ENCODE measurements at places on chromosomes 2 and 18.

DNA sequence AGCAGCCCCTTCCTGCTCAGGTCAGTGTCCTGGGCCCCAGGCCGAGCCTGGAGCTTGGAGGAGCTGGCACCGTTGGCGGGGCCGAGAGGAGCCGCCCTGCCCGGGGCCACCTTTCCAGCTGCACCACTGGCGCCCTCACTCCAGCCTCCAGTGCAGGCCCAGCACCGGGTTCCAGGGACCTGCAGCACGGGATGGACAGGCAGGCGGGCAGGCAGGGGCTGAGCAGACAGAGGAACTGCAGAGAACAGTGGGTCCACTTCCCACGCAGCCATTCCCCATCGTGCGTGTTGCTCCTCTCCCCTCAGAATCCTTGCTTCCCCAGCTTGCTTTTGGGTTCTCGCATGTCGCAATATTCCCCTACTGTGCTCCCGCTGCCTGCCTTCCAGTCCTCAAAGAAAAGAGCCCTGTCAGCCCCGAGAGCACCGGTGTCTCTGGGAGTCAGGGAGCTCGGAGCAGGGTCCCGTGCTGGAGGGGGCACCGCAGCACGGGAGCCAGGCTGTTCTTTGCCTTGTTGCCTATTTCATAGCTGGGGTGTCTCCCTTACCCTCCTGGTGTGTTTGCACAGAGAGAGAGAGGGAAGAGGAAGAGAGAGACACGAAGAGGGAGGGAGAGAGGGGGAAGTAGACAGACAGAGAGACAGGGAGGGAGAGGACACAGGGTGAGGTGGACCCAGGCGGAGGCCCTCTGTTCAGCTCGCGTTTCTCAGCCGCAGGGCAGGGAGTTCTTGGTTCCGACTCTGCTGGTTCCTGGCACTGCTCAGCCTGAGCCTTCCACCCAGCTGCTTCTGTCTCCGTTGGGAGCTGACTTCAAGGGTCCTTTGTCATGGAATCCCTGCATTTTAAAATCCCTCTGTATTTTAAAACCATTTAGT is 126.0 kb downstream of the MBP start:
- no peak for DNase-seq

GRCh38 chr2:170409164-170409535 is 231.2 kb downstream of the MYO3B start:
- peak; percentile 71 for DNase-seq

GRCh38 chr2:11659115-11659475 is 10.9 kb downstream of the NTSR2 start:
- no peak for DNase-seq

DNA sequence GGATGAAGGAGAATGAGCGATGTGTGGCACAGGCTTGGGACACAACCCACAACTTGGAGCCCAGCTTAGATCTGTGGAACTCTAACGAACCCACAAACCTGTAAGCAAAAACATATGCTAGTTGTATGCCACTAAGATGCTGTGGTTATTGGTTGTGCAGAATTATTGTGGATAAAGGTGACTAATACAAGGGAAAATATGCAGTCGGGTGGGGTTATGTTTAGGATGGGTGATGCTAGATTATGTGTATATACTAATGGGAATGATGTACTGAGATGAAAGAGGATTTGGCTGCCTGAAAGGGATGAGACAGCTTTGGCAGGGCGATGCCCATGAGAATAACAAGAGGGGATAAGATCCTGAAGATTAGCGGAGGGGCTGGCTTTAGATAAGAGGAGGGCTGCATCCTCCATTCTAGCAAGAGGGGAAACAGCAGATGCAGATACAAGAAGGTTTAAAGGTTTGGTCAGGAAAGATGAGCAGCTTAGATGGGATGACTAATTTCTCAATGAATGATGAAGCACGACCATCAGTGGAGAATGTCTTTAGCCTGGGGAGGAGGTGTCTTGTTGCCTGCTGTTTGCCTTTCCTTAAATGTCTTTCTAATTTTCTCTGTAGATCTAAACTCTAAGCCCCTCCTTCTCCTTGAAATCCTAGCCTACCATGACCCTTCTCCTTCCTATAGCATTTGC is 49.6 kb downstream of the GALNT14 start:
- no peak for DNase-seq

DNA sequence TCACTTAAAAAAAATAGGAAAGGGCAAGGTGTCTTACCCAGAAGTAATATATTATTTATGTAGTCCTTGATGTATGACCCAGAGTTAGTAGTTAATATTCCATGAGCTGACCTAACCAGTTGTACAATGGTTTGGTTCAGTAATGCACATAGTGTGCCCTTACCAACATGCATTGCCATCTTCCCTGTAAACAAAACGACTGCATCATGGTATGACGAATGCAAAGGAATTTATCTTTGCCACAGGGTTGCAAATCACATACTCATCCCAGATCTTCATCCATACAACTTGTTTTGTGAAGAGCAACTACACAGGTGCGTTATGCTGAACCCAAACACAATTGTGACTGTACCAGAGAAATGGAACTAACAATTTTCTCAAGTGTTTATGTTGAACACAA is 68.9 kb upstream of the ZSWIM2 start:
- no peak for DNase-seq

- DNase-seq: peak; percentile 27
Measured at GRCh38 chr2:176132205-176133171, 3.0 kb downstream of the HOXD8 start.

DNA sequence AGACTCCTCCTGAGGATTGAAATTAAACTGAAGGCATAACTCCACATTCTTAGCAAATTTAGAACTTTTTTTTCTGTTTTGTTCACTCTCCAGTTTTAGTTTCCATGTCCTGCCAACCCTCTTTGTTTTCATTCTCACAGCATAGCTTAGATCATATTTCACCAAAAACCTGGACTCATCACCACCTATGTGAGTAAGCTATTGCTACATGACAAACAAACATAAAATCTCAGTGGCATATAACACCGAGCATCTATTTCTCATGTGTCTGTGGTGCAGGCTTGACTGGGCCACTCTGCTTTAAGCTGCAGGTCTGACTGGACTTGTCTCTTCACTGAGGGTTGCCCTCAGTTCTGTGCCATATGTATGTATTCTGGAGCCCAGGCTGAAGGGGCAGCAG is 385.2 kb downstream of the ARHGAP15 start:
- no peak for DNase-seq

GRCh38 chr2:129276978-129277584 is 702.4 kb upstream of the RAB6C start:
- DNase-seq: no peak

GRCh38 chr18:58288921-58289797 is 245.1 kb downstream of the NEDD4L start:
- no peak for DNase-seq

DNA sequence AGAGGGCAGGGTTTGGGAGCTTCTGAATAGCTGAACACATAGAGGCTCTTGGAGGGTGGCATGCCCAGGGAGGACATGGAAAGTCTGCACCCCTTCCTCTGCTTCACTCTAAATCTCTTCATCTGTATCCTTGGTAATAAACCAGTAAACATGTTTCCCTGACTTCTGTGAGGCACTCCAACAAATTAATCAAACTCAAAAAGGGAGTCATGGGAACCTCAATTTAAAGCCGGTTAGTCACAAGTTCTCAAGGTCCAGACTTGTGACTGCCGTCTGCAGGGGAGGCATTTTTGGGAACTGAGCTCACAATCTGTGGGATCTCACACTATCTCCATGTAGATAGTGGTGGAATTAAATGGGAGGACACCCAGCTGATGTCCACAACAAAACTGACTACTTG is 33.1 kb upstream of the STON1 start:
- DNase-seq: no peak

GRCh38 chr18:50091509-50092244 is 103.3 kb downstream of the MYO5B start:
- no peak for DNase-seq

DNA sequence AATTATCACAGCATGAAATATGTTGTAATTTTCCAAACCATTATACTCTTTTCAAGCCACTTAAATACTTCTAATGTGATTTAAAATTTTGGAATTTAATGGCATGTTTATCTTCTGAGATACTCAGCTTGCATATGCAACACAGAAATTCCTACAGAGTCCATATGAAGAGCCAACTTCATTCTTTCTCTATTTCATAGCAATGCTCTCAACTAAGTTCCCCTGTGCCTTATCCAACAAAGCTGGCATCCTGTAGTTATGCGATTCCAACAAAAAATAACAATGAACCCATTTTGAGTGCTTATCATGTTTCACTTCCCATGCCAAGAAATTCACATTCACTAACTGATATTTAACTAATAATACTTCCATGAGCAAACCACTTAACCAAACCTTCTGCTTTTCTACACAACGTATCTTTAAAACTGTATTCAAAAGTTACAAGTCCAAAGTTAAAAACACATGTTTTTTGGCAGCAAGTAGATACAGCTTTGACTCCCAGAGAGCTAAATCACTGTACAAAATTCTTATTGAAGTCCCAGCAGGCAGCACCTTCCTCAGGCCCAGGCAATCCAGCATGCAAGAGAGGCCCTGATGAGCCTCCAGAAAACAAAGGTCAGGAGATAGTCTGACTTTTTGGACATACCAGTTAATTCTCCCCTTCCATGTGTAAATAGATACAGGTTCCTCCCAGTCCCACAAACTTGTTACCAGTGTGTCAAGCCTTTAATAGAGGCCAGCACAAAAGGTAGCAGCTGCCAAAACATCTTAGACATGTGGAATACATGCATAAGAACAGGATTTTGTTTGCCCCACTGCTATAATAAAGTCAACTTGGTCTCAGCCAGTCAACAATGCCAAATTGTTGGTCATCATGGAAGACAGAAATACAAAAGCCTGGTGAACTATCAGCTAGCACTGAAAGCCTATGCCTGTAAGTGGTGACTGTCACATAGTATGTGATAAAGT is 113.1 kb upstream of the WDR75 start:
- no peak for DNase-seq

GRCh38 chr2:132473174-132473883 is 56.7 kb downstream of the GPR39 start:
- no peak for DNase-seq

DNA sequence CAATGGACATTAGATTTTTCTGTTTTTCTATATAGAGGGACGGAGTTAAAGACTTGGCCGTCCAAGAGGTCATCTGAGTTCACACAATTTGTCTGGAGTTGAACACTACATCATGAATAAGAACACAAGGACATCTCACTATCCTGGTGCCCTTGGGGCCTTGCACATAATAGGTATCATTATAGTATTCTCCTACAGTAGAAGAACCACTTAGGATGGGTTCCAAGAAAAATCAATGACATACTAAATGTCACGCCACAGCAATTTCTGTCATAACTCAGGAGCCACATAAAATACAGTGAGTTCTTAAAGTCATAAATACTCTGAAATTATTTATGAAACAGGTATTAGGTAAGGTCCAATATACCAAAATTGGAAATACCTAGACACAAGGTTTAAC is 154.4 kb downstream of the NCKAP5 start:
- no peak for DNase-seq

DNA sequence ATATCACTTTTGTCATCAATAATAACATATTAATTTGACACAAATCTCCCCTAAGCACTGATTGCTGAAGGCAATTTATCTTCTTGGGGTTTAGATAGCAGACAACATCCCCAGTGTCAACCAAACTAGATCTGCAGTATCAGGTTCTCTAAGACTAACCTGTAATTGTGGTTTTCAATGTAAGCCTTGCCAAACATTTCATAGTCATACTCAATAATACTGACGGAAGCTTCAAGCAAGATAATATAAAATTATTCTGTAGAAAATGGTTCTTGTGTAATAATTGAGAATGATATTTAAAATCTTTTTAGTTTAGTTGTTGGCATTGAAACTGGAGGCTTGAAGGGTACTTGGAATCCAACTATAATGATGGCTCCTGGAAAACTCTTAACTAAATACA is 186.3 kb downstream of the RIT2 start:
- DNase-seq: no peak

DNA sequence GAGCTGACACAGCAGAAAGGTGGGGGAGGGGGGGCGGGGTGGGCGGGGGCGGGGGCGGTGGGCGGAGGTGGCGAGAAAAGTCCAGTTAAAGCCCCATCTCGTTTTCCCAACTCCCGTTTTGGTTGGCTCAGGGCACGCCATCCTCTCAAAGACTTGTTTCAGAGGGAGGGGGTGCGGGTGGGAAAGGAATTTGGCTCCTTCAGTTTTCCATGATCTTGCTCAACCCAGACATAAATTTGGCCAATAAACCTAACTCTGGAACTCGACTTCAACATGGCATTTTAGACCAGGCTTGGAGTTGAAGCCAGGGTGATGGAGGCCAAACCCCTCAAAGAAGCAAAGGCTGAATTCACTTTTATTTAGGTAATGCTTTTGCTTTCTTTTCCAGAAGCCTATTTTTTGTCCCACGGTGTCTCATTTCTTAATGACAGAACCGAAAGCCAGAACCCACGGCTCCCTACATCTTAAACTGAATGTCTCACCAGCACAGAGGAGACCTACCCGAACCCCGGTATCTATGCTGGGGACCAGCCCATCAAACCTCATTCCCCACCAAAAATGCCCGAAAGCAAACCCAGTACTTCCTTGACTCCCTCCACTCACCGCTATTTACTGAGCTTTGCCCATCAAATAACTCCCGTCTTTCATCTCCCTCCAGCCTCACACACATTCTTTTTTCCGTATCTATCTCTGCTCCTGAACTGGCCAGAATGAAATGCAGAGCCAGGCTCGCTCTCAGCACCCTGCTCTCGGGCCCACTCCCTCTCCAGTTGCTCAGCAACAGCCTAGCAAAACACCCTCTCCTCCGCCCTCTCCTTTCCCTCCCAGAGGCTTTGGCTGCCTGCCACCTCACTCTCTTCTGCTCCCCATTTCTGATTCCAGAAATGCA is 4.3 kb downstream of the IGFBP5 start:
- DNase-seq: no peak

DNA sequence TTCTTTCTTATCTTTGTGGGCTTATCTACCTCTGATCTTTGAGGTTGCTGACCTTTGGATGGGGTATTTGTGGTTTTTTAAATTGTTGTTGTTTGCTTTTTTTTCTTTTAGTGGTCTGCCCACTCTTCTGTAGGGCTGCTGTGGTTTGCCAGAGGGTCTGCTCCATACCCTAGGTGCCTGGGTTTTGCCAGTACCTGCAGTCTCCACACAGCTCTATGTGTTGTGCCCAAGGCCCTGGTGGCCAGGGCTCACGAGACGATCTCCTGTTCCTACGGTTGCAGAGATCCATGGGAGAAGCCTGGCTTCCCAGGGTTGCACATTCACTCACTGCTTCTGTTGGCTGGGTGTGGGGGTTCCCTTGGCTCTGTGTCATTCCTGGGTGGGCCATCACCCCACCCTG is 87.1 kb downstream of the PARD3B start:
- DNase-seq: no peak

DNA sequence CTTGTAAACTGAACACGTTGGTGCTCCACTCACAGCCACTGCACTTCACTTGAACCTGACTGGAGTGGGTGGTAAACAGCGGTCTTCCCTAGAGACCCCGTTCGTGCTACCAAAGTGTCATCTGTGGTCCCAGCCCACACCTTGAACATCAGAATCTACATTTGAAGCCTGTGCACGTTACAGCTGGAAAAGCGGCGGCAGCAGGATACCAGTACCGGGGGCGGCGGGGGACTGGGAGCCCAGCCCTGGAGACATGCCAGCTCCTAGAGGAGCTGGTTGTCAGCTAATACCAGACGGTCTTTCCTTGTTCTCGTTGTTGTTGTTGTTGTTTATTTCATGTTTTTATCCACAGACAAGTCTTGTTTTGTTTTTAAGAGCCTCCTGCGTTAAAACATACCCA is 156.7 kb downstream of the WDSUB1 start:
- DNase-seq: no peak

GRCh38 chr18:8813611-8814010 is 108.3 kb downstream of the MTCL1 start:
- no peak for DNase-seq

Data from CD4-positive, alpha-beta T cell treated with Interleukin-12 subunit alpha and Interleukin-12 subunit beta, for 1 hour (primary cell).